ENCODE measurements at places on chromosomes 2 and 18. TPM values are rescaled to one million over a fixed set of nuclear protein-coding genes. Genes with fewer than 3 reads are reported as not detected.

DNA sequence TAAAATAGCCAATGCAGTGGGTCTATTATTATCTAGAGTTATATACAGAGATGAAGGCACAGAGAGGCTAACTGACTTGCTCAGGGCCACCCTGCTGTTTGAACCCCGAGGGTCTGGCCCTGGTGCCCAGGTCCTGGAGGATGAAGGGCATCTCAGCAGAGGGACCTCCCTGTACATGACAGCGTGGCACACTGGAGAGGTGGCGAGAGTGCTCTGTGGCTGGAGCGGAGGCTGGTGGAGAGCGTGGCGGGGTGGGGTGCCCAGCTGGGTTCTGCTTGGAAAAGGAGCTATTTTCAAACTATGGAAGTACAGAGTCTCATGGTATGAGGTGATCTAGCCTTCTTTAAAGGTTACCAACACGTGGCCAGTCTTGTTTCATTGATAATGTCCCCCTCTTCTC is 35.8 kb downstream of the GREB1 start:
- H3K27me3 ChIP-seq = no peaks in the 10 kb centered on the region
- no peak for DNase-seq
- H3K4me1 ChIP-seq = peaks cover 20% of the 10 kb centered on the region
- H3K4me3 ChIP-seq = no peak overlapping the region

DNA sequence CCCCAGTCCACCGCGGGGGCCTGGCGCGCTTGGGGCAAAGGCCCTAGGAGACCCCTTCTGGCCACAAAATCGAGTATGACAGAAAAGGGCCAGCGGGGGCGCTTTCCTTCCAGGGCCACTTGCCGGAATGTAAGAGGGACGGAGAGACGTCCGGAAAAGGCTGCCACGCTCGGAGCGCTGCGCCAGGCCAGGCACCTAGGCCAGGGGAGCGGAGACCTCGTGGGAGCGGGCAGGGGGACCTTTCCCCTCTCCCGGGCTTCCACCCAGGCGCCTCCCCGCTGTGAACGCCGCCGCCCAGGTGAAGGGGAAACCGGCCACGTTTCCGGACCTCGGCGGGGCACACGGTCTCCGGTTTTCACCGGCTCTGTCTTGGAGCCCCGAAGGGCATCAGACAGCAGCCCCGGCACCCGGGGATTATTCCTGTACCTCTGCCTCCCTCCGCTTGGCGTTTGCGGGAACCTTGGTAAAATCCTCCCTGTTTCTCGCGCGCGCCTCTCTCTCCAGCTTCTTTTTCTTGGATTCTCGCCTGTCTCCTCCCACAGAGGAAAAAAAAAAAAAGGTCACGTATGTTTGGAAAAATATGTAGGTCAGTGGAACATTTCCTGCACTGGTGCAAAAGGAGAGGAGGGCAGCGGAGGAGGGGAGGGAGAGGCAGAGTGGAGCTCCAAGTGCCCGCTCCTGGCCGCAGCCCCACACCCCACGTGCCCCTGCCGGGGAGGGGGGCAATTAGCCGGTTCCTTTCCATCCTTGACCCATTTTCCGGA is 1.2 kb upstream of the NPAS2 start:
- peak overlapping the region; percentile 56 for H3K27ac ChIP-seq
- H3K36me3 ChIP-seq = no peaks in the 10 kb centered on the region
- peaks cover 26% of the 10 kb centered on the region for H3K4me1 ChIP-seq
- H3K4me3 ChIP-seq = peak overlapping the region; percentile 53
- peak; percentile 76 for DNase-seq

GRCh38 chr2:32210767-32211408 is 45.2 kb downstream of the SLC30A6 start:
- H3K27me3 ChIP-seq = no peaks in the 10 kb centered on the region
- DNase-seq = no peak
- H3K4me3 ChIP-seq = no peak overlapping the region
- no peak overlapping the region for H3K27ac ChIP-seq

The CHRND gene
- total RNA-seq = not detected

DNA sequence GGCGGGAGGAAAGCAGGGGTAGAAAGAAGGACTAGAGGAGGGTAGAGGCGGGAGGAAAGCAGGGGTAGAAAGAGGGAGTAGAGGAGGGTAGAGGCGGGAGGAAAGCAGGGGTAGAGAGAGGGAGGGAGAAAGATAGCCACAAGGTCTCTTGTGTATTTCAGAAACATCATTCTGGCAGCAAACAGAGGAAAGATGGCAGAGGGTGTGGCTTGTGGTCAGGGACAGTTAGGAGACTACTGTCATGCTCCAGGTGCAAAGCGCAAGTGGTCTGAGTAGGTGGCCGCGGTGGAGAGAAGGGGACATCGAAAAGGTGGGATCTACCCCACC is 82.4 kb upstream of the TAF1B start:
- H3K4me1 ChIP-seq = peaks cover 31% of the 10 kb centered on the region
- H3K4me3 ChIP-seq = no peak overlapping the region
- no peaks in the 10 kb centered on the region for H3K27me3 ChIP-seq
- H3K36me3 ChIP-seq = no peaks in the 10 kb centered on the region
